ENCODE measurements at places on chromosomes 7 and 10.
A peak's percentile ranks its signal among the peaks of the same experiment; 100 is the strongest.

DNA sequence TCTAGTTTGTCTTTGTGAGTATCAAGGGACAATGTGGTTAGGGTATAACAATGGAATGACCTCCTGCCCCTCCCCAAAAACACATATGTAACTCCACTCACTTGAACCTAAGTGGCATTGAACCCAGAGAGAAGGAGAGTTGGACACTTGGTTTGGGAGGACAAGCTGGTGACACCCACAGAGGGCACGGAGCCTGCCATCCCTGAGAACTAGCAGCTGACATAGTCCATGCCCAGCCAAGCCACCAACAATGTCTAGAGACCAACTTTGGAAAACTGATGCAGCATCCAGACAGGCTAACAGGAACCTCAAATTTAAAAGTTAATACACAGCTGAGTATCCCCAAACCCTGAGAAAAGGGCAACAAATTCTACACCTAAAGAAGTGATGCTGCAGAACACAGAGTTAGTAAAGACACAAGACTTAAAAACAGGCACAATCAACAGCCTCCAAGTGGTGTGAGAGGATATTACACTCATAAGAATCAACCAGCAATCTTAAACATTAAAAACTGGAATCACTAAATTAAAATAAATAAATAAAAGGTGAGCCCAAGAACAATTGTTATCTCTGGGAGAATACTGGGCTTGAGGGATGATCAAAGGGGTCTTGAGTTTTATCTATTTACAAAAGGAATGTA is 27.2 kb downstream of the NUDCD3 start:
- DNase-seq, result no peak

GRCh38 chr7:101169838-101170551 is 4.6 kb upstream of the VGF start:
- DNase-seq, result peak; percentile 82

DNA sequence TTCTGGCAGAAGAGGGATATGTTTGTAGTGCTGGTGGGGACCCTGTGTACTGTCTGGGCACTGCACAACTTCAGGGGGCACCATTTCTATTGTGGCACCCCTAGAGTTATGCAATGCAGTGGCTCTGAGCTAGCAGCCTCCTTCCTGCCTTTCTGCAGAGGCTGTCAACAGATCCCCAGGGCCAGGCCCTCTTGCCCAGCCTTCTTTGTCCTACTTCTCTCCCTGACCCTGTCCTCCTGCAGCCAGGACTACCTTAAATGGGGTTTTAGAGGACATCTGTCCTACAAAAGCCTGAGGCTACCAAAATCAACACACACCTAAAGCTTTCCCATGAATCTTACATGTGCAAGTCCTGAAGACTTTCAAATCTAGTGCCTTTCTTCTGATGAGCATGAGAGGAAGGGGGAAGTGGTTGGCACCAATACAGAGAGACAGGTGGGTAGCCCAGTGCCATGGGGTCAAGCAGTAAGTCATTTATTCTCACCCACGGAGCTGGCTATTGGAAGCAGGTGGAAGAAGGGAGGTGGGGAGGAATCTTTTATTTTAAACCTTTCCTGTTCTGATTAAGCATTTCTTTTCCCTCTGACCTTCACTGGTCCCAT is 2.4 kb downstream of the SPOCK2 start:
- DNase-seq, result no peak

DNA sequence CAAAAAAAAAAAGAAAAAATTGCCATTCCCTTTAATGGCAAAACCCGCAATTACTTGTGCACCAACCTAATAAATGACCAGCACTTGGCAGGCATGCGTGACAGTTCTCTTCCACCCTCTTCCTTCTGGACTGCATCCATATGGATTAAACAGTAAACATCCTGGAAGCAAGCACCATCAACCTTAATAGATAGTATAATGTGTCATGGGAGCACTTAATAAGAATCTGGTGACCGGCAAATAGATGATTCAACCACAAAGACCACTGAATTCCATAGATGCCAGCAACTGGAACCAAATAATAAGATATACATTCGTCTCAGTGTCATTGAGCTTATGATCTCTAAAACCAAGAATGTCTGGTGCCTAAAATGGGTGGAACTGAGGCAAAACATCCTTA is 610.2 kb downstream of the CALN1 start:
- no peak for DNase-seq

DNA sequence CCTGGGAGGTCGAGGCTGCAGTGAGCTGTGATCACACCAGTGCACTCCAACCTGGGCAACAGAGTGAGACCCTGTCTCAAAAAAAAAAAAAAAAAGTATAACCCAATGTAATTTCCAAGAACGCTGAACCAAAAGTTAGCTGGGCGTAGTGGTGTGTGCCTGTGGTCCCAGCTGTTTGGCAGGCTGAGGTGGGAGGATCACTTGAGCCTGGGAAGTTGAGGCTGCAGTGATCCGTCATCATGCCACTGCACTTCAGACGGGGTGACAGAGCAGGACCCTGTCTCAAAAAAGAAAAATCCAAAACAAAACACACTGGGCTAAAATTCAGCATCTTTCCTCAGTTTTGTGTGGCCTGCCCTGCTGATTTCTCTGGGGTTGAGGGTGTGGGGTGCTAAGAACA is 21.1 kb downstream of the HNRNPA2B1 start:
- DNase-seq, result no peak

DNA sequence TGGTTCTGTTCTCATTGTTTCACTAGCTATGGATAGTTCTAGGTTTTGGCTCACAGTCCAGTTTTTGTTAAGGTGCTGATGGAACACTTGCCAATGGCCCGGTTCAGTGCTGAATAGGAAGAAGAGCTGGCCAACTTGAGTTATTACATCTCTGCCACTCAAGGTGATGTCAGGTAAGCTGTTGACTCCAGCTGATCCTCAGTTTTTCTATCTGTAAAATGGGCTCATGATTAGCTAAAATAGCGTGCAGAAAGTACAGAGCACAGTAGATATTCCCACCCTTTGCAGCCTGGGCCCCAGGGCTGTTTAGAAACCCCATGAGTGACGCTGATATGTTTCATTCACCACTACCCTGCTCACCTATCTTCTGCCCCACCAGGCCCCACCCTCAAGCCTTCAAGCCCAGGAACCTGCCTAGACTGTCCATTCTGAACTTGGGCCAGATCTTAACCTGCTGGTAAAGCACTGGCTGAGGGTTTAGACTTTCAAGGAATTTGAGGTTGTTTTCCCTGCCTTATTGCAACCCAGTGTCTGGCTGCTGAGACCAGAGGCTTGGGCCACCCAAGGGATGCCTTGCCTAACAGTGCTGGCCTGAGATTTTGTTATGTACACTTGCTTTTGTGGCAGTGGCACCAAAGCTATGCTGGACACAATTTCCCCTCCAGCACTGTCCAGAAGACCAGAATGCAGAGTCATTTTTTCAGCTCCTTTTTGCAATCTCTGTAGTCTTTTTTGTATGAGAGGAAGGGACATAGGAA is 378.2 kb upstream of the ZMIZ1 start:
- DNase-seq, result no peak
